Body of pancreas (tissue), 4 donors: ENCODE measurements at places on chromosomes 4 and X. TPM values are rescaled to one million over a fixed set of nuclear protein-coding genes. Genes with fewer than 3 reads are reported as not detected.

Gene DKK2
- 0.52 TPM for total RNA-seq

Gene DGKQ
- 17.5 TPM for total RNA-seq

Gene SNCA
- total RNA-seq = 9.3 TPM

Gene CT45A2
- not detected for total RNA-seq

Gene COL4A6
- total RNA-seq = 0.52 TPM

Gene BRS3
- total RNA-seq = not detected

Gene GRK4
- total RNA-seq = 14.5 TPM

Gene GIMD1
- total RNA-seq = not detected

Gene PCYT1B
- total RNA-seq = 1.3 TPM

Gene COX7B2
- total RNA-seq = not detected

Gene IL1RAPL1
- total RNA-seq = 0.26 TPM

Gene CORIN
- total RNA-seq = 0.33 TPM

Gene XAGE1A
- not detected for total RNA-seq

Gene FAM114A1
- total RNA-seq = 30.6 TPM

Gene PRICKLE3
- total RNA-seq = 7.5 TPM

Gene CT45A10
- total RNA-seq = not detected

Gene CRMP1
- 1.6 TPM for total RNA-seq

Gene TCEAL1
- 28.0 TPM for total RNA-seq

Gene NUDT11
- total RNA-seq = 2.0 TPM

Gene GLRA3
- total RNA-seq = 0.26 TPM

Gene FRMPD4
- 0.26 TPM for total RNA-seq

Gene HMGN5
- 2.1 TPM for total RNA-seq
